ENCODE measurements at places on chromosomes 5 and 9.

DNA sequence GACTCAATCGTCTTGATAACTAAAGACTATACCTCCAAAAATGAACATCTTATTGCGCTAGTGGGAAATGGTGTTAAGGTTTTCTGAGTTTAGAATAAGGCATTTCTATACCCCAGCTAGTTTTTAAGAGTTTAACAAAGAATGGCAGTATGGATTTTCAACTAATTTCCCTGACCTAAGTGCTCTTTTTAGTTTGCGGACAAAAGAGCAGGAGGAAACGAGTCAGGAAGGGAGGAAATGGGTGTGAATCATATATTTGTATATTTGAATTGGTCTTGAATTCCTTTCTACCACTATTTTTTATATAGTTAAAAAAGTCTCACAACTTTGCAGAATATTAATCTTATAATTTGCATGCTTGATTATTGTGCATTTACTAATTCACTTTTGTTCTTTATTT is 516.3 kb upstream of the ZNF608 start:
- DNase-seq = no peak

- no peak for DNase-seq
These were observed 97.2 kb downstream of the PCSK1 start for GRCh38 chr5:96335873-96336272.

GRCh38 chr9:128642675-128643245 is 13.9 kb downstream of the DYNC2I2 start:
- DNase-seq = no peak

DNA sequence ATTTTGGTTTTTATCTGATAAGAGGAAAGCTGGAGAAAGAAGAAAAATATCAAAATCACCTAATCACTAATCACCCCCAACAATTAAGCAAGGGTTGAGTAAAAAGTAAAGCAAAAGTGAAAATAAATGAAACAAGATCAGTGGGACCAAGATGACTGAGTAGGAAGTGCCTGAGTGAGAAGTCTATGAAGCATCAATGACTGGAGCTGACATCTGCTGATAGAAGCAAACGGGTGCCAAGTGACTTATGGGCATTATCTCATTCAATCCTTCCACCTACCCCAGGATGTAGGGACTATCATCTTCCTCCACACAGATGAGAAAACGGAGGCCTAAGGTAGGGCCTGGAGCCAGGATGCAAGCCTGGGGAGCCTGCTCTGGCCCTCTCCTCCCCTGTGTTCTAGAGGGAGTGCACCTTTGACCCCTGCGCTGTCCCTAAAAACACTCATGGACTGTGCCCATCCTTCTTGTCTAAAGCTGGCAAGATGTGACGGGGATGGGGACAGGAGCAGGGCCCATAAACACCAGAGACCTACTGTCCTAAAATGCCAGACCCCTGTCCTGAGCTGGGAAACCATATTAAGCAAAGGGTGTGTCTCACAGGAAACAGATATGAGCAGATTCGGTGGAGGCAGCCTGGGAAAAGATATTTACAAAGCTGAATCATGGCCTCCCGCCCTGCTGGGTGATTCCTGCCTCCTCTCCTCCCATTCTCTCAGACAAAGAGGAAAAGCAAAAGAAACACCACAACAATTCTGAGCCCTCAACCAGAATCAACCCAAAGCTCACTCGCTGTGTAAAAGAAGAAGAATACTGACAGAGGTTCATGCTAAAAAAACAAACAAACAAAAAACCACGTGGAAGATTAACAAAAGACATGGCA is 116.0 kb downstream of the AUH start:
- peak; percentile 29 for DNase-seq

DNA sequence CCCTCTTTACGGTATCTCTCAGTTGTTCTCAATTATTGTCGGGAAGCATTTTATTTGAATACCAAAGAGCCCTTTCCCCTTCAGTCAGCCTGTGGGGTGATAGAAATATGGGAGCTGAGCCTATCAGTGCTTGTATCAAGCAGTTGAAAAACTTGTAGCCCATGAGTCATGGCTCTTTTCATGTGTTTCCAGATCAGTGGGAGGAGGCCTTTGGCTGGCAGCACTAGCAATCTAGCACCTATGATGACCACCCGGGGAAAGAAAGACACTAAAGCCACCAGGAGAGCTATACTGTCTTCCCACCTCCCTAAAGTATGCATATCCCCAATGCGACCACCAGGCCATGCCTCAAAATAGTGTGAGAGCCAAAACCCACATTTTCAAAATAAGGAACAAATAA is 696.9 kb upstream of the C9orf72 start:
- DNase-seq = peak; percentile 2

Measured in fibroblast of upper back skin (primary cell).